NCI-H1092 (cell line): ENCODE measurements at places on chromosomes 13 and 19.

DNA sequence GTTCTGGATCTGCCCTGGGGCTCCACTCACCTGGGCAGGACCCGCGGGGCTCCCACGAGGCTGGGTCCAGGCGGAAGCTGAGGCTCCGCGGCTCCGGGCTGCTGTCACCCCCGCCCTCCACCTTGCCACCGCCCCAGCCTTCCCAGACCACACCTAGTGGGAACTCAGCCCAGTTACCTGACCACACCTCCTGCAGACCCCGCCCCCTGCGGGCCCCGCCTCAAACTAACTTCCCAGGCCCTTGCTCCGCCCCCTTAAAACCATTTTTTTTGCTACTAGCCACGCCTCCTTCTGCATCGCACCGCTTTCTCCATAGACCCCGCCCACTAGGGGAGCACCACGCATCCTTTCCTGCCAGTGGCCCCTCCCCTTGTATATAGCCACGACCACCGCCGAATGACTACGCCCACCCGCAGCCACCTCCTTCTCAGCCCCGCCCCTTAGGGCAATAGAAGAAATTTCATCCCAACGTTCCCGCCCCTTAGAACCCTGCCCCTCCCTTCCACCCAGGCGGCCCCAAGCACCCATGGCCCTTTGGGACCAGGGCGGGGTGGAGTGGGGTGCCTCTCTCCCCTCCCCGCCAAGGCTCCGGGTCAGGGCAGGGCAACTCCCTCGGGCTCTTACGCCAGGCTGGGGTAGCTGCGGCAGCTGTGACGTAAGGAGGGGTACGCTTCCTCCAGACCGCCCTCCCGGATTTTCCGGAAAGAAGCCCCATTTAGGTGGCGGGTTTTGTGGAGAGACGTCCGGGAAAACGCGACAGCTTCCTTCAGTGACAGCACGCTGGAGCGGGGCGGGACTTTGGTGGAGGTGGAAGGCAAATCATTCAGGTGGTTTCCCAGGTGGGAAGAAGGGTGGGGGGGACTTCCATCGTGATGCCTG, at the start of gene SH2D3A:
Gene SH2D3A (minus strand): TSS at position 79 of the 879 bp plus-strand sequence. CDS start 3,687 bp downstream, outside the sequence.
- DNase-seq: no peak

- no peak for DNase-seq
These were observed 244.8 kb upstream of the KLHL1 start for GRCh38 chr13:70353096-70353495.

GRCh38 chr13:50387051-50387581, 371.9 kb downstream of the KCNRG start:
- DNase-seq: peak; percentile 17

DNA sequence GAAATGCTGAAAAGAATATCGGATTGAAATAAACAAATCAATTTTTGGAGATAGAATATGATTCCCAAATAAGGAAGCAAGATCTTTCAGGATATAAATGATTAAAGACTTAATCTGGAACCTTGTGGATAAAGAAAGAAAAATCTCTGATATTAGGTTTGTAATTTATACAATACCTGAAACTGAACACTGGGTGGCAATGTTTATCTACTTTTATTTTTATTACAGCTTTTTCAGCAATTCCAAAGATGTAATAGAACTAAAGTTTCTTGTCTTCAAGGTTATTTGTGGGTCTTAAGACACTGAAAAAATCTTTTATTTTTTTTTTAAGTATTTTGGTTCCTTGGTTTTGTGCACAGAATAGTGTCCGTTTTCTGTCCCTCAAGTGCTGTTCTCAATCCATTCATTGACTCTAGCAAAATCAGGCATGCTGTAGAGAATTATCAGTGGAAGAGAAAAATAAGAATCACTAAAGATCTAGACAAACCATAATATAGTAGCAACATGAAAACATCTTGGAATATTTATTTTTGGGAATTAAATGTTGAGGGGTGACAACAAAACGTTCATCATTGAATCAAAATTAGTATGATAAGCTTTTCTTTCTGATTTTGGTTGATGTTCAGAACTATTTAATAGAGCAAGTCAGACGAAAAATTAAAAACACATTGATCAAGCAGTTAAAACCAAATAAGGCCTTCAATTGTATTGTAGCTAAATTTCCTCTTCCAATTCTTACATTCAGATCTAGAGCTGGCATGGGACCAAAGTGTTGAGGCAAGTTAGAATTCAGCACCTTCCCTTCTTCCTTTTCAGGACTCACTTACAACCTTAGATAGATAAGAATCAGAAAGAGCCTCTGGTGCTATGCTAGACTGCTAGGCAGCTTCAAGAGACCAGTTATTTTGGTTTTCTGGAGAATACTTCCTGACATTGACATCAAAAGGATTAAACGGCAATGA, 704.4 kb upstream of the PCDH20 start:
- DNase-seq: peak; percentile 22

- no peak for DNase-seq
These were observed 11.0 kb downstream of the TSHZ3 start for GRCh38 chr19:31338069-31338776.

GRCh38 chr13:29324601-29325000, 270.9 kb downstream of the SLC7A1 start:
- no peak for DNase-seq

- no peak for DNase-seq
These were observed 20.8 kb upstream of the ZNF429 start for GRCh38 chr19:21484631-21485030.

- no peak for DNase-seq
These were observed 33.9 kb downstream of the ATP11A start for GRCh38 chr13:112723771-112724170.

DNA sequence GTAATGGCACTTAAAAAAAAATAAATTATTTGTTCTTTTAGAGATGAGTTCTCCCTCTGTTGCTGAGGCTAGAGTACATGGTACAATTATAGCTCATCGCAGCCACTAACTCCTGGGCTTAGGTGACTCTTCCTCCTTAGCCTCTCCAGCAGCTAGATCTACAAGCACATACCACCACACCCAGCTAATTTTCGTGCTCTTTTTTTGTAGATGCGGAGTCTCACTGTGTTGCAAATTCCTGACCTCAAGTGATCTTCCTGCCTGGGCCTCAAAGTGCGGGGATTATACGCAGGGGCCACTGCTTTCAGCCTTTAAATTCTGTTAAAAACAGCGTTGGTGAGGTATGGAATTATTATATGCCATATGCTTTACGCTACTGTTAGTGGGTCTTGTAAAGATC, 2034.0 kb downstream of the OLFM4 start:
- DNase-seq: no peak

DNA sequence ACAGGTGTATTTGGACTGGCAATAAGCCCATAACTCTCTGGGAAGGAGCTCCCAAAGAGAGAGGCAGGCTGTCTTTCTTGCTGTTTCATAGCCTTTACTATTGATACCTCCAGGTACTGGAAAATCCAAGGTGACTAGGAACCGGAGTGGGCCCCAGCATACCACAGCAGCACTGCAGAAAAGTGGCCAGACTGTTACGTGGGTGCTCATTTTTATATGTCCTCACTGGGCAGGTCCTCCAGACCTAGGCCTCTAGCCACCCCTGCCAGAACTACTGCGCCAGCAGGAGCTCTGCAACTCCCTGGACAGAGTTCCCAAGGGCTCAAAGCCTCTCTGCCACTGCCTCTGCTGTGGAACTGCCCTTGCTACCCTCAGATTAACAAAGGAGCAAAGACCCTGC, 46.4 kb downstream of the LIG4 start:
- no peak for DNase-seq
